ENCODE measurements at places on chromosomes 7 and 10. TPM values are rescaled to one million over a fixed set of nuclear protein-coding genes. Genes with fewer than 3 reads are reported as not detected.

The ZNF425 gene
- 0.97 TPM for total RNA-seq

The VAX1 gene
- total RNA-seq: 1.7 TPM

The GAD2 gene
- total RNA-seq: not detected

The FAM25G gene
- total RNA-seq: not detected

The TSPAN13 gene
- total RNA-seq: 13.9 TPM
